ENCODE measurements at places on chromosomes 7 and 10. TPM values are rescaled to one million over a fixed set of nuclear protein-coding genes. Genes with fewer than 3 reads are reported as not detected.

DNA sequence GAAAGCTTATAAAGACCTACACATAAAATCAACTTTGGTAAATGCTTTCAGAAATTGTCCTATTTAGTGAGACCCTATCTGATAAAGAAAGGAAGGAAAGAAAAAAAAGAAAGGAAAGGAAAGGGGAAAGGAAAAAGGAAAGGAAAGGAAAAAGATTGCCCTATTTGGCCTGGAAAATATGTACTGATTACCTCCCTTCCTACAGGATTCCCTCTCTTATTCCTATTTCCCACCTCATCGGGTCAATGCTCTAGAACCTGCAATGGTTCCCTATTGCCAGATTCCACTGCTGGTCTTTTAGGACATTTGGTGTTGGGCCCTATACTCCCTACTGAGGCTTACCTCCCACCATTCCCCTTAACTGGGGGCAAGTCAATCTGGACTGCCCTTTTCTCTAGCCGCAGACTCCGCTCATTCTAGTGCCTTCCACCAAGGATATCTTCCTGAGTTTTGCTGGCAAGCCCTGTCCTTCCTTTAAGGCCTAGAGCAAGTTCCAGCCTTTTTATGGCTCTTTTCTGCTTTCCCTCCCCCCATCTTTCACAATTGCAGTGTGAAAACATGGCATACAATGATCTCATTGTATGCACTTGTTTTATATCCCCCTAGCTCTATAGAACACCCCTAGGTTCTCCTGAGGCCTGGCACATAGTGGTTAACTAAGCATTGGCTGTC is 4.4 kb downstream of the DDIT4 start:
- peak; percentile 54 for DNase-seq

GRCh38 chr7:40194745-40195144 is 59.9 kb downstream of the SUGCT start:
- no peak for DNase-seq

DNA sequence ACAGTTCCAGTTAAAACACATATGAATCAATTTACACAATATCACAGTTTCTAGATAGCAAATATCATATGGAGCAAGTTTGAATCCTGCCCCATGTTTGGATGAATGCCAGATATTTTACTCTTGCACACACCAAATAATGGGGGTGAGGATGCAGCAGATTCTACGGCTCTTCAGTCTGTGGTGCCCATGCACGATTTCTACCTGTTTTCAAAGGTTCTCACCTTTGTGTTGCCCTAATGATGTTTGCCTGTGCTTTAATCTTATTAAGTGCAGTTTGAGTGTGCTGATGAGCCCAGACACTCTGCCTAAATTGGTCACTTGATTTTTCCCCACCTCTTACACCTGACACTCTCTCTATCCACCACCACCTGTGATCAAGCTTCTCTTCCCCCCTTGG is 119.6 kb downstream of the NPY start:
- no peak for DNase-seq

GRCh38 chr10:31319602-31320549 is 860 bp downstream of the ZEB1 start:
- peak; percentile 72 for DNase-seq

DNA sequence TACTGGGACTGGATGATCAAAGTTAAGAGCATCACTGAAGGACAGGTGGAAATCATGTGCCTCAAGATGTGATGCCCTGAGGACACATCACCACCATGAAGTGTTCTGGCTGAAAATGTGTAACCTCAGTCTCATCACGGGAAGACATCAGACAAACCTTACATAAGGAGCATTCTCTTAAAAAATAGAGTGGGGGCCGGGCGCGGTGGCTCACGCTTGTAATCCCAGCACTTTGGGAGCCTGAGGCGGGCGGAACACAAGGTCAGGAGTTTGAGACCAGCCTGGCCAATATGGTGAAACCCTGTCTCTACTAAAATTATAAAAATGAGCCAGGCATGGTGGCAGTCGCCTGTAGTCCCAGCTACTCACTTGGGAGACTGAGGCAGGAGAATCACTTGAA is 65.6 kb downstream of the LOXL4 start:
- no peak for DNase-seq

DNA sequence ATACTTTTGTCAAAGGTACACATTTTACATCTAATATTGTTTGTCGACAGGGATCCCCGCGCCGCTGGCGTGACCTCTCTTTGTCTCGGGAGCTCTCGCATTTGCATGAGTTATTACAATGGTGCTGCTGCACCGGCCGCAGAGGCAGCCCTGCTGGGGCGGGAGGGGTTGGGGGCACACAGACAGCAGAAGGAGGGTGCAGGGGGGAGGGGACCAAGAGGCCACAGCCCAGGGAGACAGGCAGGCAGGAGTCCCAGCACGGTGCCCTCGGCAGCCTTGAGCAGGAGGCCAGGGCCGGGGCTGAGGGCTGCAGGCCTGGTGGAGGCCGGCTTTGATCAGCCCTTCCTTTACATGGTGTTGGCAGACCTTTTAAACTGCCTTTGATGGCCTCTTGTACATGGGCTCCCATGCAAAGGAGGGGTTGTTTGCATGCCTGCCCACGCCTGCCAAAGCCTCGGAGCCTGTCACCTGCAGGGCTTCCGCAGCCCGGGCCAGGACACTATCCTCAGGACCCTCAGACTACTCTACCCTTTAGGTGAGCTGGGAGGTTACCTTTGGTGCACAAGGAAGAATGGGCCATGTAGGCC is 95.5 kb downstream of the EBF3 start:
- DNase-seq: no peak

DNA sequence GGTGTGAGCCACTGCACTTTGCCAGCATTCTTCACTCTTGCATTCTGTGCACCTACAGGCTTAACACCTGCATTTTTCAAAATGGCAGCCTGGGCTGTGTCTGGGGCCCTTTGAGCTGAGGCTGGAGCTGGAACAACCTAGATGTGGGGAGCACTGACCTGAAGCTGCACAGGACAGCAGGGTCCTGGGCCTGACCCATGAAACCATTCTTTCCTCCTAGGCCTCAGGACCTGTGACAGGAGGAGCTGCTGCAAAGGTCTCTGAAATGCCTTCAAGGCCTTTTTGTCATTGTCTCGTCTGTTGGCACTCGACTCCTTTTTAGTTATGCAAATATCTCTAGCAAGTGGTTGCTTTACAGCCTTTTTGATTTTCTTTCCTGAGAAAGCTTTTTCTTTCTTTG is 82.3 kb downstream of the INPP5A start:
- no peak for DNase-seq

GRCh38 chr10:76729346-76729745 is 908.3 kb downstream of the KCNMA1 start:
- DNase-seq: no peak

- DNase-seq: no peak
These were observed 498.9 kb downstream of the RPS24 start for GRCh38 chr10:78532480-78533042.

DNA sequence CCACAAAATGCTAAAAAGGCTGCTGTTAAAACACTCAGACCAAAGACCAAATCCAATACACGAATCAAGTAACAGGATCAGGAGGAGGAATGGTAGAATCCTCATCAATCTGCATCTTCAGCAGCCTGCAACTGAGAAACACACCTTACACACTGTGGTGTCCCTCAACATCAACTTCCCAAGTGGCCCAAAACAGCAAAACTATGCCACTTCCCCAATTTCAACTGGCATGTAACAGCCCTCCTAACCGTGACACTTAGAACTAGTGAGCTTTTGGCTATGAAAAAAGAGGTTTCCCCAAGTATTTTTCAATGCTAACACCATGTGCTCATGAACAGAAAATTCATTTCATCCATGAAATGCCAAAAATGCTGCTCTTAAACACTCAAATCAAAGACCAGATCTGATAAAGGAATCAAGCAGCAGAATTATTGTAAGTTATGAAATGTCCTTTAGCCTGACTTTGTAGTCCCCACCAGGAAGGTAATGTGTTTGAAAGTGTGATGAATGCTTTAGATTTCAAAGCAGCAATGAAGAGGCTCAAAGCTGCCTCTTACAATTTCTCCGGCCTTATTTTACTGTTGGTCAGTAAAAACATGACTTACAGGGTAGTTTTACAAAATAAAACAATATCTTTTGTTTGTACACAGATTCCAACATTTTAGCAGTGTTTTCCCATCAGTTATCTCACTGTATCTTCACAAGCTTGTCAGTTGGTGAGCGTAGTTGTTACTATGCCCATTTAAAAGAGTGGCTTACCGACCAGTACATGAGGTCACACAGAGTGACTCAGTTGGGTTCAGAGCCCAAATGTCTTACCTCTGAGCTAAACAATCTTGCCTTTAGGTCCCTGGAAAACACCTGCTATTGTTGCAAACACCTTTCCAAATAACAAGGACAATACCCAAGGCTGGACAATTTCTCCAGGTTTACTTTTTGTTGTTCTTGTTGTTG is 65.7 kb upstream of the ASAH2 start:
- DNase-seq: no peak

GRCh38 chr7:92794831-92795230 is 41.5 kb downstream of the CDK6 start:
- no peak for DNase-seq

DNA sequence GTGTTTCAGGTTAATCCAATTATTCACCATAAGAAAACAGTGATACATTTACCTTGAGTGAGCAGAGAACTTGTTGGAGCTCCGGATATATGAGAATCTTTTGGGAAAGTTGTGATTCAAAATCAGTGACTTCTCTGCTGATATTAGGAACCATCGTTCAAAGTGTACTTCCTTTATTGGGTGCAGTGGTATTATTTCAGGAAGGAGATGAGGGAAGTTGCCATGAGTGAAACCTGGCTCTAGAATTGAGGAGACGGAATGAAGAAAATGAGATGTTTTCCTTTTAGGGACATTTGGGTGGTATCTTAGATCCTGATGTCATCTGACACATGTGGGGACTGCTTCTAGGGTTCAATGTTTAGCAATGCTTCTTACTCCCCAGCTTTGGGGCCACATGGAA is 343.9 kb downstream of the ABCA13 start:
- DNase-seq: no peak

DNA sequence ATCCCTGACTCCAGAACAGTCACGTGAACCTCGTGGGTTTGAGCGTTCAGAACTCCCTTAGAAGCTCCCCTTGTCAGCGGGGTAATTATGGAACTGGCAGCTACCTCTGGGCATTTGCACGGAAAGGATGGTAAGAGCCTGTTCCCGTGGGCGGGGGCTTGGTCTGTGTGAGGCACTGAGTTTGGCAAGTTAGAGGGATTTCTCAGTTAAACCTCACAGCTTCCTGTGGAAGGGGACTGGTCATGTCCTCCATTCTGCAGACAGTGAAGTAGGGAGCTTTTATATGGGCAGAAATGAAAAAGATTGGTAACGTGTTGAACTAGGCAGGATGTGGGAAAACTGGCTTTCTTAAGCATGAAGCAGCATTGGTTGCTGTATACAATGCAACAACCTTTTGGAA is 16.0 kb downstream of the PALD1 start:
- no peak for DNase-seq

GRCh38 chr7:99242682-99243081 is 30.0 kb upstream of the MYH16 start:
- no peak for DNase-seq

DNA sequence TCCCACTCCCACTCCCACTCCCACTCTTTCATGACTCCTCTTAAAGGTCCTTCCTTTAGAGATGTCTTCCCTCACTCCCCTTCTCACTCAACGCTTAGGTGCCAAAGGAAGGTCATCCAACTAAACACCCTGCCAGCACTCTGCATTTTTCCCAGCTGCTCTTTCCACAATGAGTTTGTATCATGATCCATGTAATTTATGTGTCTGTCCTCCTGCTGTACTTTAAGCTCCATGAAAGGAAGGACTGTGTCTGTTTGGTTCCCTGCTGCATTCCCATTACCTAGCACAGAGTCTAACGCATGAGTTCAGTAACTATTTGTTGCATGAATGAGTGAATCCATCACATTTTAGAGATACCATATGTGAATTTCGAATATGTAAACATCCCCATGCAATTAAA is 252.7 kb downstream of the KIF20B start:
- no peak for DNase-seq

GRCh38 chr10:122267849-122268737 is 3.0 kb upstream of the BTBD16 start:
- no peak for DNase-seq

DNA sequence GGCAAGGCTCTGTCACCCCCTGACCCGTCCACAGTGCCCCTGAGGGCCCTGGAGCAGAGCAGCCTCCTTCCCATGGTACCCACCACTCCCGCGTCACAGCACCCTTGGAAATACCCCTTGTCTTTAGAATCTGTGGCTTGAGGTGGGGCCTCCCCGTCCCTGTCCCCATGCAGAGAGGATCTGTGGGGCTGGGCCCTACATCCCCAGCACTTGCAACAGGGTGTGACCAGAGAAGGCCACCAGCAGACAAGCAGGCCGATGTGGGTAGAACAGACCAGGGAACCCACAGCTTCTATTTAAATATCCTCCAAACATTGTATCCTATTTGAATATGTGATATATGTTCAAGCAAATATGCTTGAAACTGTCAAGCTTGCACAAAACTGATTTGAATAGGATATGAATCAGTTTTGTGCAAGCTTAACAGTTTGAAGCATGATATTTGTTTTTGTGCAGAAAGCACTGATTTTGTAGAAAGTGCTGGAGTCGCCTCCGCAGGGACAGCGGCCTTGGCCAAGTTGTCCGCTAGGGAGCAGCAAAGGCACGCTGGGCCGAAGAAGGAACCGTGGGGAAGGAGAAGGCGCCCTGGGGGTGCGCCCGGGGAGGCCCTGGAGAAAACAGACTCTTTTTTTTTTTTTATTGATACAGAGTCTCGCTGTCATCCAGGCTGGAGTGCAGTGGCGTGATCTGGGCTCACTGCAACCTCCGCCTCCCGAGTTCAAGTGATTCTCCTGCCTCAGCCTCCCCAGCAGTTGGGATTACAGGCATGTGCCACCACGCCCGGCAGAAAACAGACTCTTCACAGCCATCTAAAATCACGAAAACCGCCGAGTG is 2.2 kb downstream of the CFAP46 start:
- peak; percentile 65 for DNase-seq

DNA sequence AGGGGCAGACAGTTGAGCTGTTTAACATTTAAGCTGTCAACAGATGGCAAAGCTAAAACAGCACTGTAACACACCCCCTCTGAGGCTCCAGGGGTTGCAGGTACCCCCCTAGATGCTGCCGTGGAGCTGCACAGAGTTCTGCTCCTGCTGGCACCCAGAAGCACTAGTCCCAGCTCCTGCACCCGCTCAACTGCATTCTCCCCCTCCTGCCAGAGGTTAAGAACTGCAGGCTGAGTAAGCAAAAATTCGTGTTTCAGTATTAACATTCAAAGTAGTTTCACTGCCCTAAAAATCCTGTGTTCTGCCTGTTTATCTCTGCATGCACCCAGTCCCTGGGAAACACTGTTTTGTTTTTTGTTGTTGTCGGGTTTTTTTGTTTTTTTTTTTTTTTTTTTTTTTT is 790.8 kb upstream of the KCND2 start:
- no peak for DNase-seq

Gene PTER
- 28.7 TPM for total RNA-seq

Gene SCIN
- total RNA-seq: 86.6 TPM

Gene PRKCQ
- 1.6 TPM for total RNA-seq

Gene NEBL
- 14.7 TPM for total RNA-seq

Gene HPSE2
- total RNA-seq: 1.3 TPM

Gene KIAA1217
- 49.5 TPM for total RNA-seq

Gene GTPBP10
- total RNA-seq: 27.8 TPM

Gene DHX32
- 51.5 TPM for total RNA-seq

Gene CDH23
- total RNA-seq: 1.8 TPM

Gene ASCC1
- 21.4 TPM for total RNA-seq

Gene ADRA2A
- 10.9 TPM for total RNA-seq

Gene GLI3
- total RNA-seq: 8.8 TPM

Gene ZPBP
- not detected for total RNA-seq

All from mucosa of descending colon (tissue), 3 donors.